Lower lobe of right lung (tissue), 2 donors: ENCODE measurements at places on chromosomes 11 and 22. TPM values are rescaled to one million over a fixed set of nuclear protein-coding genes. Genes with fewer than 3 reads are reported as not detected.

Gene FOLH1
- total RNA-seq, result 2.4 TPM

Gene C11orf87
- total RNA-seq, result 0.09 TPM

Gene ROM1
- total RNA-seq, result 5.6 TPM

Gene INS
- total RNA-seq, result not detected

Gene CFAP300
- 7.2 TPM for total RNA-seq

Gene SLC35F2
- 3.9 TPM for total RNA-seq

Gene DEPDC7
- 0.71 TPM for total RNA-seq

Gene ANAPC15
- 22.7 TPM for total RNA-seq

Gene KCNJ11
- total RNA-seq, result 4.3 TPM

Gene THRSP
- not detected for total RNA-seq

Gene KIF18A
- 2.4 TPM for total RNA-seq

Gene C11orf86
- not detected for total RNA-seq

Gene OR51I1
- 0.41 TPM for total RNA-seq
